ENCODE measurements at places on chromosomes 12 and 14. TPM values are rescaled to one million over a fixed set of nuclear protein-coding genes. Genes with fewer than 3 reads are reported as not detected.

DNA sequence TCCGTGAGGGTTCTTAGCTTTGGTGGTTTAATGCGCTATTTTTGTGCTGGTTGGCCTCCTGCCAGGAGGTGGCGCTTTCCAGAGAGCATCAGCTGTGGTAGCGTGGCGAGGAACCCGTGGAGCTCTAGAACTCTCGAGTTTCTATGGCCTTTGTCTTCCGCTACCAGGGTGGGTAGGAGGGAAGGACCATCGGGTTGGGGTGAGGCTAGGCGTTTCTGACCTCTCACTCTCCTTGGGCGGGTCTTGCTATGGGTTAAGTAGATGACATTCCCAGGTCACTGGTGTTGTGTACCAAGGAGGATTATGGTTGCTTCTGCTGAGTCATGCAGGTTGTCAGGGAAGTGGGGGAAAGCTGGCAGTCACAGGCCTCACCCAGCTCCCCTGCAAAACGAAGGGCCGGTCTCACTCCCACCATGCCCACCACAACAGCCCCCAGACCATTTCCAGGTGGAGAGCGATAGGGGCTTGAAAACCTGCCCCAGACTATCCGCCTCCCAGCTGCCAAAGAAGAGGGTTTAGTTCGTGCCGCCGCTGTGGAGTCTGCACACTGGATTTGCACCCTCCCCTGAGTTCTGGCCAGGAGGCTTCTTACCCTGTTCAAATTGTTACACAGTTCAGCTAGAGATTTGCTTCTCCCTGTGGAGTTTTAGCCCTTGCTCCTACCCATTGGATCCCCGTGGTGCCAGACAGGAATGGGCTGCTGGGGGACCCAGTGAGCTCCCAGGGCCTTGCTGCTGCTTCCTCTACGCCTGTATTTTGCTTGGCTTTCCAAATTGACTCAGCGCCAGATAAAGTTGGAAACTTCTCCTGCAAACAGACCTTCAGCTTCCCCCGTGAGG, 21.9 kb downstream of the RNFT2 start:
- no peak for DNase-seq

GRCh38 chr12:117582135-117582784, 220.8 kb upstream of the NOS1 start:
- DNase-seq = no peak

GRCh38 chr12:89678225-89678624, 30.4 kb downstream of the ATP2B1 start:
- DNase-seq = no peak

DNA sequence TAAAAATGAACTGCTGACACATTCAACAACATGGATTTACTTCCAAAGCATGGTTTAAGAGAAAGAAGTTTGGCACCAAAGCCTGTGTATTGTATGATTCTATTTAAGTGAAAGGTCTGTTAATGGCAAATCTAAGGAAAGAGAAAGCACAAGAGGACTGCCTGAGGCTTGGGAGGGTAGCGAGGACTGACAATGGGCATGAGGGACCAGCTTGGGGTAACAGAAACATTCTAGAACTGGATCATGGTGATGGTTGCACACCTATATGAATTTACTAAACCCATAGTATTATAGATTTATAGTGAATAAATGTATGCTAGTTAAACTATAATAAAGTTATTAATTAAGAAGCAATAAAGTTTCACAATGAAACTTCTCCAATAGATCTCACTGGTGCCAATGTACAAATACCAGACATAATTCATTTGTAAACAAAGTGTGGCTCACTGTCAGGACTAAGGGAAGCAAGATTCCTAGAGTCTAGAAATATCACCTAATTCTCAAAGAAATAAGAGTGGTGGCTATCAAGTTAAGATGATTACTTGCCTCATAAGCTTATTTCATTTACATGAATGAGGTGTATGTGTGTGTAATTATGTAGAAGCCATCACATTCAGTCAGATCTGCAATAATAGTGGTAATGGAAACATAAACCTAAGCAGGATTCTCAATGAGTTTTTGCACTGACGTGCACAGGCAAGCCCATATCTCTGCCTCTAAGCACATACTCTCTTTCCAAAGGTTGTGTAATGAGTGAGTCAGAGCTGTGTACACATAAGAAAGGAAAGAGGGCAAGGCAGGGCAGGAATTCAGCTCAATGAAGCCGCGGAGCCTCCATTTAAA, 353.4 kb downstream of the KCNH5 start:
- no peak for DNase-seq

DNA sequence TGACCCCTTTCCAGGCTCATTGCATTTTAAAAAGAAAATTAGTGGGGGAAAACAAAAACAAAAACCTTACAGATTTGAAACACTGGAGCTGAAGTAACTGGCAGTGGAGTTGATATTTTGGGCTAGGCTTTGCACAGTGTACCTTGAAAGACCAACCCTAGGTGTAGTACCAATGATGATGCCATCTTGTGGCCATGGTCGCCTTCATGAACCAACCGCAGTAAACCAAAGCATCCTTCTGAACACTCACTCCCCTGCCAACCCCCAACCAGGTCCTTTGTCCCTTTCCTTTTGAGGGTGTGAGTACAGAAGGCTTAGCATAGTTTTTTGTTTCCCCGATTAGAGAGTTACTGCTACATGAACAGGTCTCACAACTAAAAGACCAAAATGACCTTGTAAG, 5.9 kb downstream of the TOMM20L start:
- no peak for DNase-seq

DNA sequence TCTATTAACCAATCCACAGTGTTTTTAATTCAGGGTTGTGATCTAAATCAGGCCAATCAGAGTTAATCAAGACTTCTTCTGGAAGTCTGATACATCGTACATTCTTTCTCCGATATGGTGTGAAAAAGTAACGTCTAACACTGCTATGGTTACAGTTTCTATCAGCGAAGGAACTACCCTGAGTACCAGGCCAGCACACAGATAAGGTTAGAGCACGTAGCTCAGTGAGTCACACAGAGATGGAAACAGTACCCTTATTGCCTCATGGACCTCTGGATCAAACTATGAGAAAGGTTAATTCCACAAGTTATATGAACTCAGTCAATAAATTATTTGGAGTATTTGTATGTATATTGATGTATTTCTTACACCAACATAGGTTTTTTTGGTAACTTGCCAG, 3.3 kb downstream of the OR6C68 start:
- no peak for DNase-seq

GRCh38 chr12:47876440-47876960, 28.3 kb downstream of the VDR start:
- DNase-seq = no peak

- no peak for DNase-seq
Measured at GRCh38 chr12:113641426-113642030, 169.9 kb upstream of the LHX5 start.

DNA sequence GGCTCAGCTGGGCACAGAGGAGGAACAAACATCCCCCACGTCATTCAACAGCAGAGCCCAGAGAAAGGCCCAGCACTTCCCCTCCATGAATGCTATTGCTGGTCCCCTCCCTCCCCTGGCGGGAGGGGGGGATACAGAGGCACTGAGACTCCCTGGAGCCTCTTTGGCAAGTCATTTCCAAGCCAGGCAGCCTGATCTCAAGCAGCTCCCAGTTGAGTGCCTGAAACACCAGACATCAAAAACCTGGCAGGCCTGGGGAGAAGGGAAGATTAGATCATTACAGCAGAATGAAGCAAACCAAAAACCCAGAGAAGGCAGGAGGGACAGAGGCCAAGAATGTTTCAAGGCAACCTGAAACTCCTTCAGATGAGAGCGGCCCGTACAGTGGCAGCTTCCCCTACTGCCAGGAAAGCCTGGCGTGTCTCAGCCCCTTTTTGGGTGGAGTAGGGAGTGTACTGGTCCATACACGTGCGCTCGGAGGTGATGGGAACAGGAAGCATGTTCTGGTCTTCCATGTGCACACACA, 92.1 kb downstream of the LRRC74A start:
- DNase-seq = peak; percentile 87

DNA sequence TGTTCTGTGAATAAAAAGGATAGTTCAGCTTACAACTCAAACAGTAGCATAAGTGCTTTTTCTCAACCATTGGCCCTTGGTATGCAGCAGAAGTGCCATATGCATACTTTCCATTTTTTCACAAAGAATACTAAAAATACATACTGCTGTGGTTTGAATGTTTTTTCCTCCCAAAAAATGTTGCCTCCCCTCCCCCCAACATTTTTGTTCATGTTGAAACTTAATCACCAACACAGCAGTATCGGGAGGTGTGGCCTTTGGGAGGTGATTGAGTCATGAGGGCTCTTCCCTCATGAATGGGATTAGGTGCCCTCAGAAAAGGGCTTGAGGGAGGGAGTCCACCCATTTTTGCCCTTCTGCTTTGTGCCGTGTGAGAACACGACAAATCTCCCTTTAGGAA, 198.6 kb downstream of the ESR2 start:
- no peak for DNase-seq

DNA sequence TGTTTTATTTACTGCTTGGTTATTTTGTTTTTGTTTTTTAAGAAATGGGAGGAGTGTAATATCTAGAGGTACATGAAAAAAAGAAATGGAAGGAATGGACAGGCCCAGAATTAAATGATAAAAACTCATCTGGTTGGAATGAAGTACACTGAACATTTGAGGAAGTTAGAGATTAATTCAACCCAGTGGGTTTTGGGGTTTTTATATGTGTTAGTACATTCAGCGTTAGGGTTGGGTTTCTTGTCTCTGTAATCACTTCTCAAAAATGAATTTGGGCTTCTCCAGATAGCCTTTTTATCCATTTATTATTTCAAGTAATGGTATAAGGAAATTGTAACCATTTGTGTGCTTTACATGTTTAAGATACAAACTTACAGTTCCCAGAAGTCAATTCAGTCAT, 19.5 kb upstream of the NUP107 start:
- DNase-seq = no peak

DNA sequence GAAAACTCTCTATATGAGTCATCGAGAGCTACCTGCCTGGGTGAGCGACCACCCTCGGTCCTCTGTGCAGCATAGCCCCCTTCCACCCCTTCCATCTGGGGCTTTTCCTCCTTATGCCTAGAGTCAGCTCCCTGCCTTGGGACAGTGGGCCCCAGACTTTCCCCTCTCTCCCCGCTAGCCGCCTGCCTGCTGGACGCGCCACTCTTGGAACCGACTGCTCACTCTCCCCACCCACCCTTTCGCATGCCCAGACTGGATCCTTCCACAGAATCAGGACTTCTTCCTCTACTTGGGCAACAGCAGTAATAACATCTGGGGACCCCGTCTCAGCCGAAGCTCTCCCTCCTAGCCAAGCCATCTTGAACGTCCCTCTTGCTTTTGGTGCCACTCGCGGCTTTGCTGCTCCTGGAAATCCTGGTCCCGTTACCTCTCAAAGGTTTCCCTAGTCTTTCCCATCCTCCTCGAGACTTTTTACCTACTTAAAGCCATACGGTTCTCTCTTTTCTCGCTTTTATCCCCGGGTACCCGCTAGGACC, 671 bp downstream of the ESYT1 start:
- DNase-seq = no peak

DNA sequence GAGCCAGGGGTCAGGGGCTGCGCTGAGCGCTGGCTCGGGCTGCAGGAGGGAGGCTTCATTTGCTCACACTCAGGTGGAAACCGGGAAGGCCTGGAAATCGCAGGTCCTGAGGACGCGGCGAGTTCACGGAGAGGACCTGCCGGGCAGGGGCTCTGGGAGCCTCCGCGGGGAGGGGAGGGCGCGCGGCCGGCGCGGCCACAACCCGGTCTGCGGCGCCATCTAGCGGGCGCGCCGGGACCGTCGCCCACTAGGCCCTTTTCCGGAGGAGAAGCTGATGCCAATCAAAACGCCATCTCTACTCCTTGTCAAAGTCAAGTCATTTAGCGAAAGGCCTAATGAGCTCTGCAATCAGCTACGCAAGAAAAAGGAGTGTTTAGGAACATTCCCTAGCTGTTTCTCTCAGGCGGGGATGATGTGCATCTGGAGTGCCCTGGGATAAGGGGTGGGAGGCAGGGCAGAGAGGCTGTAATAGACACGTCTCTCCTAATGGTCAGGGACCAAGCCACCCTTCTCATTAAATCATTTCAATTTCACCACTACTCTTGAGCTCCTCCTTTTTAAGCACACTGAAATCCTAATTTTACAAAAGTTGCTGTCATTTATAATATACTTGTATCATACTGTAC, 885.8 kb upstream of the TMEM132C start:
- DNase-seq = no peak

DNA sequence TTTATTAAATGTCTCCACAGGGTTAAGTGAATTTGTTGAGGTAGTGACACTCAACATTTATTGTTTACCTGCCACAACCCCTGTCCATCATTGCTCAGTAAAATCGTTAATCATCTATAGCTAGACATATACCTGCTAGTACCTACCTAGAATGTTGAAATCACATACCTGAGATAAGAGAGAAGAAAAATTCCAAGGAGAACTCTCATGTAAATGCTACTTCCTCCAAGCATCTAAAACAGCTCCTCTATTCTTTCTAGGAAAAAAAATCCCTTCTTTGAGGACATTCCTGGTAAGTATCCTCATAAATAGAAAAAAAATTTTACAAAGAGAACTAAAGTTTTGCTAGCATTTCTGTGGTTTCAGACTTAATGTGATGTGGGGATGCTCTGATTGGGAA, 325.1 kb downstream of the DAD1 start:
- DNase-seq = no peak

- no peak for DNase-seq
Measured at GRCh38 chr12:27277846-27278260, 33.8 kb downstream of the STK38L start.

GRCh38 chr12:132783917-132784531, 22.4 kb upstream of the ANKLE2 start:
- DNase-seq = peak; percentile 24

DNA sequence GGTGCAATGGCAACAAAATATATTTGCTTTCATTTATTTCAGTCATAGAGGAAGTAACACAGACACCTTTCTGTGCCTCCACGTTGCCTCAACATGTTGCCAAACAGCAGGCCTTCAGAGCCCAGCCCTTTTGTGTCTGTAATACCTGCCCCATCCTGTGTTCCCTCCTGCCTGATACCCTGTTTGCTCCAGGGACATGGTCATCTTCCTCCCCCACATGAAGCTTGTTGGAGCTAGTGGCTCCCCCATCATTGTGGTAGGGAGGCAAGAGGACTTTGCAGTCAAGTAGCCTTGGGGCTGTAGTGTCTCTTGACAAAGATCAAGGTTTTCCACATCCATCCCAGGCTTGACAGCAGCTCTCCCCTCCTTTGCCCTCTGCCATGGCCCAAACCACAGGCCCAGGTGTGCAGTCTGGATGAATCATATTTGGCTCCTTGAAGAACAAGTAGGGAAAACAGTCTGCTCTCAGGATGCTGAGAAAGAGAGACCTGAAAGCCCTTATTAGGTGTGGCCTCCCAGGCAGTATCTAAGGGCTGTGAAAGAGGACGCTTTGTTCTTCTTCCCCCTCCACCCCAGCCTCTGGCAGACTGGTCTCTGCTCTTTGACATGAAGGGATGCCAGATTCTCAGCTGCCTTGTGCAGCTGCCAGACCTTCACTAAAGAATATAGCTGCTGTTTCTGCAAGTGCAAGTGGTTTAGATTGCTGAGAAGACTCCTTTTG, 329.0 kb downstream of the C12orf75 start:
- DNase-seq = peak; percentile 47

GRCh38 chr14:104876251-104876699, 11.2 kb downstream of the CEP170B start:
- DNase-seq = peak; percentile 28

FSCB gene
- not detected for total RNA-seq

TSHR gene
- not detected for total RNA-seq

P2RX2 gene
- not detected for total RNA-seq

LMO3 gene
- total RNA-seq = 0.81 TPM

UNC79 gene
- total RNA-seq = 0.41 TPM

CLEC7A gene
- total RNA-seq = 40.7 TPM

PIK3C2G gene
- total RNA-seq = 0.40 TPM

MGP gene
- 36.9 TPM for total RNA-seq

SPIC gene
- not detected for total RNA-seq

All from gastrocnemius medialis (tissue), 4 donors.